ENCODE measurements at places on chromosomes 16 and 17. TPM values are rescaled to one million over a fixed set of nuclear protein-coding genes. Genes with fewer than 3 reads are reported as not detected.
A peak's percentile ranks its signal among the peaks of the same experiment; 100 is the strongest.

GCGR gene
- total RNA-seq: not detected

CCL18 gene
- not detected for total RNA-seq

ABCC12 gene
- under 0.01 TPM for total RNA-seq

TVP23A gene
- not detected for total RNA-seq

PYDC1 gene
- total RNA-seq: not detected

FBXW10B gene
- total RNA-seq: 0.28 TPM

SNAI3 gene
- total RNA-seq: not detected

CSH1 gene
- not detected for total RNA-seq

GRCh38 chr17:49393491-49394255 lies 21.0 kb downstream of the PHB1 start:
- no peak for DNase-seq

- peak; percentile 91 for DNase-seq
These were observed 3.8 kb upstream of the TMEM100 start for GRCh38 chr17:55726440-55726839.

DNA sequence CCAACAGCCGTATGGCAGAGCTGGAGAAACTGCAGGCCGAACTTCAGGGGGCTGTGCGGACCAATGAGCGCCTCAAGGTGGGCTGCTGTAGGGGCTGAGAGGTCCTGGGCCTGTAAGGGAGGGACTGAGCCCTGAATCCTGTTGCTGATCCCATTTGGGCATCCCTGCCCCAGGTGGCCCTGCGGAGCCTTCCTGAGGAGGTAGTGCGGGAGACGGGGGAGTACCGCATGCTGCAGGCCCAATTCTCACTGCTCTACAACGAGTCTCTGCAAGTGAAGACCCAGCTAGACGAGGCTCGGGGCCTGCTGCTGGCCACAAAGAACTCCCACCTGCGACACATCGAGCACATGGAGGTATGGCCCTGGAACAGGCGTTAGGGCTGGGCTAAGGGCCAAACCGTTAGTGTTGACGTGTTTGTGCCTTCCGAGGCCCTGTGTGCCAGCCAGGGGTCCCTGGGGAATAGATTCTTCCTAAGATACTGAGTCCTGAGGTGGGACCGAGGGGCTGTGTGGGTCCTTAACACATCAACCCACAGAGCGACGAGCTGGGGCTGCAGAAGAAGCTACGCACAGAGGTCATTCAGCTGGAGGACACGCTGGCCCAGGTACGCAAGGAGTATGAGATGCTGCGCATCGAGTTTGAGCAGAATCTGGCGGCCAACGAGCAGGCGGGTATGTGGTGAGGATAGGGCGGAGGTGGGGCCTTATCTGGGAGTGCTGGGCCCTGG lies 4.2 kb downstream of the RNF40 start:
- no peak for DNase-seq

GRCh38 chr17:73856556-73856955 lies 212.3 kb upstream of the SDK2 start:
- DNase-seq: no peak

DNA sequence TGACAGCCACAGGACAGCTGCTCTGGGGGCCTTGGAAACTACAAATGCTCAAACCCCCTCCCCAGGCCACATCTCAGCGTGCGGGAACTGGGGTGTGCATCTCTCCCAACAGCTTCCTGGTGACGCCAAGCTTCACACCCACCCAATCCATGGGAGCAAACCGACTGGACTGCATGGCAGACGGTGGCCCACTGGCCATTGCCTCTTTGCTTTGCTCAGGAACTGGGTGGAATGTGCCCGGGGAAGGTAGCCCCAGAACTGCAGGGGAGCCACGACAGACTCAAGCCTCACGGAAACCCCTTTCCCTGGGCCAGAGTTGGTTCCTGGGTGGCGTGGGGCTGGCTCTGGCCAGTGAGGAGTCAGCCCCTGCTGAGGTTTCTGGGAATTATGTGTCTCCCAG lies 5.2 kb upstream of the C16orf95 start:
- DNase-seq: no peak

GRCh38 chr16:70739389-70739788 lies 53.5 kb upstream of the MTSS2 start:
- no peak for DNase-seq

GRCh38 chr17:67449845-67450755 lies 73.0 kb downstream of the PITPNC1 start:
- no peak for DNase-seq

Measured in IMR-90 (cell line).